ENCODE measurements at places on chromosomes 7 and 10.

- DNase-seq = peak; percentile 48
These were observed 5.8 kb downstream of the LBX1 start for GRCh38 chr10:101223274-101224059.

DNA sequence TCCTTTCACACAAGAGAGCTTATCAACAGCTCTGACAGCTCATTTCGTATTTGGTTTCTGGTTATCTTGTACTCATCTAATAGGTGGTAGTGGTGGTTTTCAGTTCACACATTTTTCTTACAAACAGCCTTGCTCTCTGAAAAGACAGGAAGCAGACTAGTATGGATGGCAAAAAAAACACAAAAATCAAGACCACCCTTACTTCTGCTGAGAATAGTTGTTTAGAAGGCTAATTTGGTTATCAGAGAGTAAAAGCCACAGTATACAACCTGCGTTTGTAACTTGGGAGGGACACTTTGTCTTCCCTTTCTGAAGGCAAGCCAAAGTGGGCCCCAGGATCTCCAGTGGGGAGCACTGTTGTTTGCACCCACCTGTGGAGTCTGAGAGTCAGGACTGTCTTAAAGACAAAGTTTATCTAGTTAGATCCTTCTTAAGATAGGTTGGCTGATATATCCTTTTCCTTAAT is 68.0 kb downstream of the PIP4K2A start:
- no peak for DNase-seq

GRCh38 chr7:155947051-155947450 is 134.8 kb upstream of the SHH start:
- DNase-seq = no peak

GRCh38 chr7:155283565-155284194 is 14.0 kb upstream of the INSIG1 start:
- DNase-seq = no peak
